ENCODE measurements at places on chromosomes 7 and 10. TPM values are rescaled to one million over a fixed set of nuclear protein-coding genes. Genes with fewer than 3 reads are reported as not detected.

The SLIT1 gene
- total RNA-seq: 0.04 TPM

The HTR7 gene
- 0.28 TPM for total RNA-seq

The CLDN3 gene
- 0.07 TPM for total RNA-seq

The AIMP2 gene
- 70.4 TPM for total RNA-seq

The CYP2C8 gene
- not detected for total RNA-seq

The COL28A1 gene
- total RNA-seq: not detected

The ADAM8 gene
- 0.46 TPM for total RNA-seq

The ACTA2 gene
- total RNA-seq: 12.3 TPM

The MOGAT3 gene
- not detected for total RNA-seq

The DNAH11 gene
- 1.3 TPM for total RNA-seq

The NXPH1 gene
- not detected for total RNA-seq

The RBM20 gene
- total RNA-seq: 0.13 TPM

The POLR1F gene
- 30.0 TPM for total RNA-seq

The FEZF1 gene
- total RNA-seq: not detected

The SFRP5 gene
- total RNA-seq: not detected

The ECHDC3 gene
- 4.2 TPM for total RNA-seq

The NCF1 gene
- not detected for total RNA-seq

The ANKRD61 gene
- 0.07 TPM for total RNA-seq

The FAS gene
- 30.2 TPM for total RNA-seq

The CUZD1 gene
- 0.99 TPM for total RNA-seq

The LRRD1 gene
- total RNA-seq: not detected

The TMEM236 gene
- 0.11 TPM for total RNA-seq

The GRM3 gene
- not detected for total RNA-seq

The GPNMB gene
- total RNA-seq: 0.59 TPM

The UPK3B gene
- total RNA-seq: not detected

The VPS37D gene
- total RNA-seq: 4.3 TPM

The RAMP3 gene
- not detected for total RNA-seq
